ENCODE measurements at places on chromosomes 1 and 21. TPM values are rescaled to one million over a fixed set of nuclear protein-coding genes. Genes with fewer than 3 reads are reported as not detected.

Gene TTC3
- total RNA-seq: 141 TPM

Gene SYNC
- total RNA-seq: 27.1 TPM

Gene GPATCH2
- total RNA-seq: 14.5 TPM

Gene LCE2C
- not detected for total RNA-seq

Gene CD48
- 5.3 TPM for total RNA-seq

Gene INKA2
- 15.4 TPM for total RNA-seq
